ENCODE measurements at places on chromosomes 3 and 15.

DNA sequence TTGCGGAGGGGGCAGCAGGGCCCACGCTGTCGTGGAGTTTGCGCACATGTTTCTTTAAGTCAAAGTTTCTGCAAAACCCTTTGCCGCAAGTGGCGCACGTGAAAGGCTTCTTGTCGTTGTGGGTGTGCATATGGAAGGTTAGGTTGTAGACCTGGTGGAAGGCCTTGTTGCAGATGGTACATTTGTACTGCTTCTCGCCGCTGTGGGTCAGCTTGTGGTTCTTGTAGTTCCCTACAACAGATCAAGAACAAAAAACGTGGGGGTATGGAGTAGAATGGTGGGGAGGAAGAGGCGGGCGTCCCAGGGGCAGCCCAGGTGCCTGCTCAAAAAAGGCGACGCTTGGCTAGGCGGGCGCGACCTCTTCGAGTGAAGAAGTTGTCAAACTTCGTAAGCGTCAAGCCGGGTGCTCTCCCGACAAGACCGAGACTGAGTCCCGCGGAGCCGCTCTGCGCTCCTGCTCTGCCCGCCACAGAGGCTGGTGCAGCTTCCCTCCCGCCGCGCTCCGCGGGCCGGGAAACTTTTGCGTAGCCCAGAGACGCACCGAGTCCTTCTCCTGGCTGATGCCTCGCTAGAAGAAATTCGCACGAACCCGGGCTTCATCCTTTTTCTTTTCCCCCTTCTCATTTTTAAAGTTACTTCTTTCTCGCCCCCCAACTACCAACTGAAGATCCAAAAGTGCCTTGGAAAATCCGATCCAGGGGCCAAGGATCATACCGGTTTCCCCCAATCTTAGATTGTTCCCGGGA lies 3.1 kb downstream of the FEZF2 start:
- DNase-seq = no peak

GRCh38 chr3:108441518-108441917 lies 68.9 kb downstream of the MYH15 start:
- no peak for DNase-seq

DNA sequence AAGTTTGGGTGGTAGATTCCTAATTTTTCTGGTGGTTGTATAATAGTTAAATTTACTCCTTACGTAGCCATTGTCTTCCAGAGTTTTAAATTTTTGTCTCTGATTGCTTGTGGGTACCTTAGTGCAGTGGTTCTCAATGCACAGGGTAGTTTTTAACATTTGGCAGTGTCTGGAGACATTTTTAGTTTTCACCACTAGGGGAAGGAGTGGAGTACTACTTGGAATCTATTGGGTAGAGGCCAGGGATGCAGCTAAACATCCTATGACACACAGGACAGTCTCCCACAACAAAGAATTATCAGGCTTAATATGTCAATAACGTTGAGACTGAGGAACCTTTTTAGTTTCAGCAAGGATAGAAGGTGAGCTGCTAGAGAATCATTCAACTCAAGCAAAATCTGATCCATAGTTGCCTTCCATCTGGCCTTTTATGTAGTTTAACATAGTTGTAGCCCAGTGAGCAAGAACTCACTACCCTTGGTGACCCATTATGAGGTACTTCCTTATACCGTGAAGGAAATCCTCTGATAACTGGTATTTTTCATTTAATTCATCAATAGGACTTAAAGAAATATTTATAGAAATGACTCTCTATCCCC lies 8.6 kb upstream of the STX19 start:
- no peak for DNase-seq

DNA sequence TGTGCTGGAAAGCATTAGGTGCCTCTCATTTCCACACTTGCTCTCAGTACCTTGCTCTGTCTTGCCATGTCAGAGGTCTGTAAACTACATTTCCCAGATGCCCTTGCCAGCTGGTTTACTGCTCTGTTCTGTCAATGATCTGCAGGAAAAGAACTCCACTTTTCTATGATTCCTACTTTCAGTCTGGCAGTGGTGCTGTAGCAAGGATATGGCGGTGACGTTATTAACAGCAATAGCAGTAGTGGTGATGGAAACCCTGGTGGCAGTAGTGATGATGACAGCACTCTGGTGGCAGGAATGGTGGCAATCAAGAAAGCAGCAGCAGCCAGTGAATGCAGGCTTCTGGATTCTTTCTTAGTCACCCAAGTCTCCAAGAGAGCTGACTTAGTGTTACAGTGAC lies 665.2 kb downstream of the DIPK2A start:
- DNase-seq = no peak

- DNase-seq = no peak
These were observed 303.4 kb upstream of the NR2E3 start for GRCh38 chr15:71506946-71507345.

- DNase-seq = no peak
These were observed 874 bp upstream of the ERC2 start for GRCh38 chr3:56469141-56469540.

- DNase-seq = no peak
These were observed 452 bp upstream of the SV2B start for GRCh38 chr15:91099616-91099994.

DNA sequence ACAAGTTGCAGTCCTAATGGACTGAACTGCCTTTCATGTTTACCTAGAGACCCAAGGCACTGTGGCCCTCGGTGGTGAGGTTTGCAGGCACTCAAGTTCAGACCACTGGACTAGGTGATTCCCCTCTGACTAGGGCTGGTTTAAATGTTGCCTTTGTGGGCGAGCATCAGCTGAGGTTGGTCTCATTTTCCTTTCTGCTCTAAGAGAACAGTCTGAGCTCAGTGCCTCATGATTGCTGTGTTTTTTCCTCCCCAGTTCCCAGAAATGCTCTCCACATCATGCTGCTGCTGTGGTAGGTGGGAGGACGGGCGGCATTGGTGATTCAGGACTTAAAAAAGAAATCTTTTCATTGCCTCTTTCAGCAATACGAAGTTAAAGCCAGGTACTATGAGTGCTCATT lies 237.2 kb downstream of the MBNL1 start:
- no peak for DNase-seq

- no peak for DNase-seq
These were observed 15.9 kb downstream of the TGM5 start for GRCh38 chr15:43250785-43251184.

DNA sequence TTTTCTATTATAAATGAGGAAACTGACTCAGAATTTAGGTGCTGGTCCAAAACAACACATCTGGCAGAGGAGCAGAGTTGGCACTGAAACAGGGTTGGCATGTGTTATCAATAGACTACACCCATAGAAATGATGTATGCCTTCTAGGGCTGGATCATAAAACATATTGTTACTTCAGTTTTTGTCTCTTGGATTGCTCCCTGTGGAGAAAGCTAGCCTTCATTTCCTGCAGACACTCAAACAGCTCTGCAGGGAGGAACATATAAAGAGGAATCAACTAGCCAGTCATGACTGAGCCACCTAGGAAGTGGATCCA lies 507 bp upstream of the MRPL3 start:
- no peak for DNase-seq

GRCh38 chr3:54123776-54124196 lies 1.4 kb downstream of the CACNA2D3 start:
- no peak for DNase-seq

DNA sequence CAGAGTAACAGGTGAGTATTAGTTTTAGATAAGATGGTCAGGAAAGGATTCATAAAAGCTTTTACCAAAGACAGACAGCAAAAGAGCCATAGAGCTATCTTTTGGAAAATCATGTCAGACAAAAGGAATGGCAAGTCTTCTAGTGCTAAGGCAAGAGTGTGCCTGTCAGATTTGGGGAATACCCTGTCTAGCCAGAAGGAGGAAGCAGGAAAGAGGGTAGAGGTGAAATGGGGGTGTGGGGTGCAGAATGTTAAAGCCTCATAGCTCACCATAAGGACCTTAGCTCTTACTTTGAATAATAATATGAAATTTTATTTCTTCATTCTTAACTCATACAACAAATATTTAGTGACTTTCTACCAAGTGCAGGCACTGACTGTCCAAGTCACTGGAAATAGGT lies 512.1 kb upstream of the ROBO2 start:
- DNase-seq = no peak

- no peak for DNase-seq
These were observed 68.8 kb downstream of the AQR start for GRCh38 chr15:34900748-34901147.

- no peak for DNase-seq
These were observed 210.6 kb upstream of the ZPLD1 start for GRCh38 chr3:102224171-102224570.

- no peak for DNase-seq
These were observed 19.3 kb downstream of the CCNB2 start for GRCh38 chr15:59124261-59124660.

DNA sequence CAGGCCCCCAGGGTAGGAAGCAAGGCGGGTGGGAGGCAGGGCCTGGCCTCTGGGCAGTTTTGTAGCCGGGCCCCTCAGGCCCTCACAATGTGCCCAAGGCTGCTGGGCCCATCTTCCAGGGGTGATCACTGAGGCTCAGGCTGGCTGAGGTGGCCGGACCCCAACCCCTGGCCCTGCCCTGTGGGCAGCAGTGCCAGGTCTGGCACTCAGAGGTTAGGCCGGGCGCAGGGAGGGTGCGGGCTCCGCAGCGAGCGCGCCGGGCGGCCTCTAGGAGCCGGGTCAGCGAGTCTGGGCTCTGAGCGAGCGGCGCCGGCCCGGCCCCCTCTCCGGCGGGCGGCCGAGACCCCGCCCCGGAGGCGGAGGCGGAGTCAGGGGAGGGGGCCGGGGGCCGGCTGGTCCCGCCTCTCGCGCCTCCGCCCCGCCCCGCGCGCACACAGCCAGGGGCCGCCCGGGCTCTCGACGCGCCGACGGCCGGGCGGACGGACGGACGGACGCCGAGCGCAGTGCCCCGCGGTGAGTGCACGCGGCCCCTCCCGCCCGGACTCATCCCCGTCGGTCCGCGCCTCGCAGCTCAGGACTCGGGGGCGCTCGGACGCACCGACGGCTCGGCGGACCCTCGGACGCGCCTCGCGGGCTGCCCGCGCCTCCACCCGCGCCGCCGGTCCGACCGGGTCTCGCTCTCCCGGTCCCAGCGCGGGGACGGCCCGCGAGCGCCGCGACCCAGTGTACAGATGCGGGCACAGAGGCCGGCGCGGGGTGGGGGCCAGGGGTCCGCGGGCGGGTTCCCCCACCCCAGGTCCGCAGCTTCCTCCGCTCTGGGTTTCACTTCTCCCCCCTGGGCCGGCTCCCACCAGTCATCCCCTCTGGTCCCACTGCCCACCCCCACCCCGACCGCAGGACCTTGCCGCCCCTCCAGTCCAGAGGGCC lies at the start of gene FBLN2:
Gene FBLN2 (plus strand): TSS at position 430 of the 927 bp plus-strand sequence. CDS start 21,231 bp downstream, outside the sequence.
- no peak for DNase-seq

Data from CD8-positive, alpha-beta memory T cell (primary cell).